Activated naive CD4-positive, alpha-beta T cell treated with anti-CD3 and anti-CD28 coated beads for 36 hours (primary cell): ENCODE measurements at places on chromosomes 2 and 18. TPM values are rescaled to one million over a fixed set of nuclear protein-coding genes. Genes with fewer than 3 reads are reported as not detected.
A peak's percentile ranks its signal among the peaks of the same experiment; 100 is the strongest.

GRCh38 chr2:197207106-197207505 is 103.5 kb downstream of the ANKRD44 start:
- peaks cover 93% of the 10 kb centered on the region for H3K4me1 ChIP-seq
- no peak for DNase-seq
- H3K36me3 ChIP-seq = peaks cover 16% of the 10 kb centered on the region
- peak overlapping the region; percentile 97 for H3K27ac ChIP-seq
- no peaks in the 10 kb centered on the region for H3K27me3 ChIP-seq

GRCh38 chr2:36781907-36782720 is 85.6 kb downstream of the VIT start:
- no peak for DNase-seq
- H3K27ac ChIP-seq = no peak overlapping the region
- H3K4me1 ChIP-seq = no peaks in the 10 kb centered on the region
- H3K27me3 ChIP-seq = no peaks in the 10 kb centered on the region
- H3K36me3 ChIP-seq = no peaks in the 10 kb centered on the region

DNA sequence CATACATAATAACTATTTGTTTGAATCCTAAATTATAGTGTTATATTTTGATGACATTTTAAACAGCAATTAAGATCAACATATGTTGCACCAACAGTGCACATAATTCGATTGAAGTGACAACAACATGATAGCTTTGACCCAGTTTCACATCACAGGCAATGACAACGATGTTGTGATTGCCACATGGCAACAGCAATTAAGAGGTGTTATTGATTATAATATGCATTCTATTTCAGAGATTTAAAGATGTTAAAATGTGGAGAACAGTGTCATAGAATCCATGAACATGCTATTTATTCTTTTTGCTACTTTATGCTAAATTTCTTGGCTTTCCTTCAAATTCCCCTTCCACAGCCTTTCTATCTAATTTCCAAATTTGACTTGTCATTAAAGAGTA is 68.3 kb upstream of the STAT1 start:
- no peaks in the 10 kb centered on the region for H3K27me3 ChIP-seq
- no peak overlapping the region for H3K27ac ChIP-seq
- H3K4me1 ChIP-seq = peaks cover 39% of the 10 kb centered on the region

DNA sequence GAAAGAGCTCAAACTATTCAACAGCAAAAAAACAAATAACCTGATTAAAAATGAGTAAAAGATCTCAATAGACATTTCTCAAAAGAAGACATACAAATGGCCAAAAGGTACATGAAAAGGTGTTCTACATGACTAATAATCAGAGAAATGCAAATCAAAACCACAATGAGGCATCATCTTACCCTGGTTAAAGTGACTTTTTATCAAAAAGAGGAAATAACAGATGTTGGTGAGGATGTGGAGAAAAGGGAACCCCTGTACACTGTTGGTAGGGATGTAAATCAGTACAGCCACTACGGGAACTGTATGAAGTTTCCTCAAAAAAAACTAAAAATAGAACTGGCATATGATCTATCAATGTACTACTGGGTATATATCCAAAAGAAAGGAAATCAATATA is 39.8 kb upstream of the TMEM163 start:
- H3K4me3 ChIP-seq = no peak overlapping the region
- no peaks in the 10 kb centered on the region for H3K36me3 ChIP-seq
- peaks cover 5% of the 10 kb centered on the region for H3K4me1 ChIP-seq

GRCh38 chr2:9052821-9053533 is 49.5 kb upstream of the MBOAT2 start:
- H3K27ac ChIP-seq = no peak overlapping the region
- peaks cover 4% of the 10 kb centered on the region for H3K4me1 ChIP-seq
- H3K4me3 ChIP-seq = no peak overlapping the region
- DNase-seq = no peak
- H3K36me3 ChIP-seq = no peaks in the 10 kb centered on the region

DNA sequence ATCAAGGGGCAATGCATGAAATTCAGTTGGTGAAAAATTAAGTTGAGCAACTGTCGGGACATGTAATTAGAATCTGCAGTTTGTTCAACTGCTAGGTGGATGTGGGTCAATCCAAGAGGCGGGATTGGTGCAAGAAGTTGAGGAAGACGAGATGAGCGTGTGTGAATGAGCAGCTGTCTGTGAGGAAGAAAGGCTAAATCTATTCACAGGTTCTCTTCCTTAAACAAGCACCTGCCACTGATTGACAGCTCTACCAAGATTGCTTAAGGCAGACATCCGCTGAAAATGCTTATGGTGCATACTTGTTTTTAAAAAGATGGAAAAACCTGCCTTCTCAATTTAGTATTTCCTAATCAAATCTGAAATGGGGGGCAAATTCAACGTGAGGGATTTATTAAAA is 323.4 kb upstream of the THUMPD2 start:
- DNase-seq = no peak
- no peaks in the 10 kb centered on the region for H3K36me3 ChIP-seq
- H3K27me3 ChIP-seq = no peaks in the 10 kb centered on the region
- H3K4me1 ChIP-seq = no peaks in the 10 kb centered on the region

DNA sequence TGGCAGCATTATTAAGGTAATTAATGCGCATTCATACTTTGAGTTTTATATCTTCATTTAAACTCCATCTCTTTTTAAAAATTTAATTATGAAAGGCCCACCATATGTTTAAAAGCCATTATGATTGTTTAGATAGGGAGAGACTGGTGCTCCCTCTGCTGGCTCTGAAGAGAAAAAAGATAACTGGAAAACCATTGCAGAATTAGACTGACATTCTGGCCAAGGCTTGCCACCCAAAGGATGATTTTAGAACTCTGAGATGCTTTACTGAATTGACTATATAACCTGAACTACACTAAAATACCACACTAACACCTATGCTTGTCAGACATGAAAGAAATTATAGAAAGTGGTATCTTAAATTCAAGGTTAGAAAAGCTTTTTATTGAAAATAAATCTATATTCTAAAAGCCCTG is 127.6 kb upstream of the SPOPL start:
- H3K4me3 ChIP-seq = no peak overlapping the region
- no peaks in the 10 kb centered on the region for H3K4me1 ChIP-seq
- peaks cover 5% of the 10 kb centered on the region for H3K27me3 ChIP-seq
- no peak overlapping the region for H3K27ac ChIP-seq
- DNase-seq = no peak

GRCh38 chr2:25339211-25339674 is 2.5 kb downstream of the DNMT3A start:
- peak overlapping the region; percentile 39 for H3K27ac ChIP-seq
- H3K27me3 ChIP-seq = no peaks in the 10 kb centered on the region

GRCh38 chr2:46187112-46187618 is 110.0 kb upstream of the EPAS1 start:
- peaks cover 2% of the 10 kb centered on the region for H3K27me3 ChIP-seq
- peak overlapping the region; percentile 35 for H3K4me3 ChIP-seq
- H3K27ac ChIP-seq = peak overlapping the region; percentile 86

DNA sequence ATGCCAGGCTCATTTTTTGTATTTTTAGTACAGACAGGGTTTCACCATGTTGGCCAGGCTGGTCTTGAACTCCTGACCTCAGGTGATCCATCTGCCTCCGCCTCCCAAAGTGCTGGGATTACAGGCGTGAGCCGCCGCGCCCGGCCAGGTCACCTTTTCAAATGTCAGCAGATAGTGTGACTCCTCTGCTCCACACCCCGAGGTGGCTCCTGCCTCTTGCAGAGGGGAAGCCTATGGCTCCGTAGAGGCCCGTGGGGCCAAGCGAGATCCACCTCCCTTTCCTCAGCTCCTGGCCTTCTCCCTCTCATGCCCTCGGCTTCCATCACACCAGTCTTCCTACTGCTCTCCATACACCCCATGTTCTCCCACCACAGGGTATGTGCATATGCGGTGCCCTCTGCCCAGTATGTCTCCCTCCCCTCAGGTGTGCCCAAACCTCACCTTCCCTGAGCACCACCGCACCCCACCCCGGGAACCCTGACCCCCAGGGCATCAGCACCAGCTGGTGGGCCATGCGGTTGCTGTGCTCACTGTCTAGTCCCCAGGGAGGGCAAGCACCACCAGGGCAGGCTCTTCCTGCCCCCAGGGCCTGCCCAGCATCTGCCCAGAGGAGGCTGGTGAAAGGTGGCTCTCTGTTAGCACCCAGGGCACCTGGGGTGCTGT is 10.7 kb downstream of the GPR17 start:
- no peaks in the 10 kb centered on the region for H3K36me3 ChIP-seq
- DNase-seq = no peak
- H3K27me3 ChIP-seq = peaks cover 6% of the 10 kb centered on the region
- no peaks in the 10 kb centered on the region for H3K4me1 ChIP-seq

GRCh38 chr18:9897129-9897528 is 11.4 kb downstream of the TXNDC2 start:
- H3K27me3 ChIP-seq = no peaks in the 10 kb centered on the region
- no peak overlapping the region for H3K4me3 ChIP-seq
- H3K36me3 ChIP-seq = no peaks in the 10 kb centered on the region
- H3K27ac ChIP-seq = no peak overlapping the region
- DNase-seq = no peak

DNA sequence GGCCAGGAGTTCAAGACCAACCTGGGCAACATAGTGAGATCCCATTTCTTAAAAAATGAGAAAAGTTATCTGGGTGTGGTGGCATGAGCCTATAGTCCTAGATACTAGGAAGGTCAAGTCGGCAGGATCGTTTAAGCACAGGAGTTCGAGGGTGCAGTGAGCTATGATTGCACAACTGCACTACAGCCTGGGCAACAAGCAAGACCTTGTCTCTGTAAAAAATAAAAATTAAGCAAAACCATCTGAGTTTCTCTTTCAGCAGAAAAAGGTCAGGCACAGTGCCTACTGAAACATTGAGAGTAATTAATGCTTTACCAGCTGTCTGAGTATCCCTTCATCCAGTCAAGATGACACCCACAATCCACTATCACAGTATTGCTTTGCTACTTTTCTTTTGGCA is 258.3 kb downstream of the MBD5 start:
- no peak overlapping the region for H3K4me3 ChIP-seq
- no peaks in the 10 kb centered on the region for H3K4me1 ChIP-seq
- no peaks in the 10 kb centered on the region for H3K27me3 ChIP-seq

GRCh38 chr2:17960925-17961324 is 82.5 kb downstream of the KCNS3 start:
- peaks cover 2% of the 10 kb centered on the region for H3K27me3 ChIP-seq
- H3K27ac ChIP-seq = no peak overlapping the region
- H3K4me1 ChIP-seq = no peaks in the 10 kb centered on the region
- no peak overlapping the region for H3K4me3 ChIP-seq
- H3K36me3 ChIP-seq = no peaks in the 10 kb centered on the region
- DNase-seq = no peak

DNA sequence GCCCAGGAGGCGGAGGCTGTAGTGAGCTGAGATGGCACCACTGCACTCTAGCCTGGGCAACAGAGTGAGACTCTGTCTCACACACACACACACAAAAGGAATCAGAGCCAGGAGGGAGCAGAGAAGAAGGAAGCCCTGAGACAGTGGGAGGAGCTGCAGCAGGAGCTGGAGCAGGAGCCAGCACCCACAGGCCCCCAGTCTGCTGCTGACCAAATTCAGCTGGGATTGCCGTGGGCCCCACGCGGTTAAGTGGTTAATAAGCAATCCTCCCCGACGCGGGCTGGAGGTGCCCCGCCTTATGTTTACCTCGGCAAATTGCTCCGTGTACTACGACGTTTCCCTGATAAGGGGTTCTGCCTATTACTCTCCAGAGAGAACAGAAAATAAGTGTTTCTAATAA is 265.3 kb downstream of the TWIST2 start:
- no peak overlapping the region for H3K4me3 ChIP-seq
- peaks cover 8% of the 10 kb centered on the region for H3K36me3 ChIP-seq
- H3K27me3 ChIP-seq = no peaks in the 10 kb centered on the region
- H3K4me1 ChIP-seq = peaks cover 3% of the 10 kb centered on the region
- no peak for DNase-seq
- H3K27ac ChIP-seq = no peak overlapping the region

DNA sequence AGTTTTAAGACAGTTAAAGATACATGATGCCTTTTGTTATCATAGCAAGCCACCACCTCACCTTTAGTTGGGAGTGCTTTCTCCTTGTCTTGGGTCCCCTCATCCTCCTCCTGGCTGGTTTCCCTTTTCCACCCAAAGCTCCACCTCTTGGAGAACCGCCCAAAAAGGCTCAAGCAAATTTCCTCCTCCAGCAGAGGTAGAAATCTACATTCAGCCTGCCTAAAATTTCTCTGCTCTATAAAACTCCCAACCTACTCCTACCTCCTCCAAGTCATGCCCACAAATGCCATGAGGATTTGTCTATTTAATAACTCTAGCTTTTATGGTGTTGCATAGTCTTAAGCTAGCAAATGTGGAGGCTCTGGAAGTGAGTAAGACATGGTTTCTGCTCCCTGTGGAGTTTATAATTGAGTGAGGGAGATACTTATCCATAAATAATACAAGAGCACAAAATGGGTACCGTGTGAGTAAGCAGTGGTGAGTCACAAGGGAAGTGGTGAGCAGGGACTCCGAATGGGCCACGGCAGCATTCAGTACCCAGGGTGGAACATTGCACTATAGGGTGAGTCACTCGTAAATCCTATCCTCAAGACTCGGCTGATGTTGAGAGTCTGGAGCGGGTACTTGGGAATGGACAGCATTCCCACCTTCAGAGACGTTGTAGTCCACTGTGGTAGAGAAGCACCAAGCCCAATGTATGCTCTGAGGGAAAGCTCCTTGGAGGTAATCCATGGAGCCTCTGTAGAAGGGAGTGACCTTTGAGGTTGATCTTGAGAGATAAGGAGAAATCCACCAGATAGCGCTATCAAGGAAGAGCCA is 146.3 kb downstream of the RTN4 start:
- H3K27ac ChIP-seq = no peak overlapping the region
- peak; percentile 81 for DNase-seq
- peaks cover 10% of the 10 kb centered on the region for H3K4me1 ChIP-seq
- H3K4me3 ChIP-seq = no peak overlapping the region
- H3K27me3 ChIP-seq = no peaks in the 10 kb centered on the region

GRCh38 chr2:45583977-45584376 is 27.1 kb downstream of the SRBD1 start:
- H3K27ac ChIP-seq = no peak overlapping the region
- peaks cover 13% of the 10 kb centered on the region for H3K4me1 ChIP-seq
- DNase-seq = no peak
- H3K27me3 ChIP-seq = no peaks in the 10 kb centered on the region

The SGO2 gene
- 40.0 TPM for total RNA-seq

The TPO gene
- not detected for total RNA-seq

The UGT1A4 gene
- total RNA-seq = not detected

The MDH1B gene
- 0.86 TPM for total RNA-seq

The TMEM87B gene
- 12.0 TPM for total RNA-seq

The EIF5B gene
- total RNA-seq = 70.2 TPM
